Urinary bladder (tissue), 4 donors: ENCODE measurements at places on chromosomes 7 and 10. TPM values are rescaled to one million over a fixed set of nuclear protein-coding genes. Genes with fewer than 3 reads are reported as not detected.

DNA sequence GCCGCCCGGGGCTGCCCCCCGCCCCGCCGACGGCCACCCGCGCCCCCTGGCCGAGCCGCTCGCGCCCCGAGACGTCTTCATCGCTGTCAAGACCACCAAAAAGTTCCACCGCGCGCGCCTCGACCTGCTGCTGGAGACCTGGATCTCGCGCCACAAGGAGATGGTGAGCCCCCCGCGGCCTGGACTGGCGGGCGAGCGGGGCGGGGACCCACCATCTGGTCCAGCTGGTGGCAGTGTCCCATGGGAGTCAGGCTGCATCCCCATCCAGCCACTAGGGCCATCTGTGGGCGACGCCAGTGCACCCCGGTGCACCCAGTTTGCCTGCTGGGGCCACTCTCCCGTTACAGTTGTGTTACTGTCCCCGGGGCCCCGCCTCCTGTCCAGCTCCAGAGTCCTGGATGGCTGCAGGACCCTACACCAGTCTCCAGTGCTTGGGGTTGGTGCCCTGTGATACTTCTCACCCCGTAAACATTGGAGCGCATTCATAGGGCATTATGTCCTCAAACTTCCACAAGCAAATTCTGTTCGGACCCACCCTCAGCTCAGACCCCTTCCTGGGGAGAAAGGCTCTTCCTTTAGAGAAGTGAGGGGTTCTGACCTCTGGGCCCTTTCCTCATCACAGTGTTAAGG is 672 bp downstream of the LFNG start:
- no peak for DNase-seq

DNA sequence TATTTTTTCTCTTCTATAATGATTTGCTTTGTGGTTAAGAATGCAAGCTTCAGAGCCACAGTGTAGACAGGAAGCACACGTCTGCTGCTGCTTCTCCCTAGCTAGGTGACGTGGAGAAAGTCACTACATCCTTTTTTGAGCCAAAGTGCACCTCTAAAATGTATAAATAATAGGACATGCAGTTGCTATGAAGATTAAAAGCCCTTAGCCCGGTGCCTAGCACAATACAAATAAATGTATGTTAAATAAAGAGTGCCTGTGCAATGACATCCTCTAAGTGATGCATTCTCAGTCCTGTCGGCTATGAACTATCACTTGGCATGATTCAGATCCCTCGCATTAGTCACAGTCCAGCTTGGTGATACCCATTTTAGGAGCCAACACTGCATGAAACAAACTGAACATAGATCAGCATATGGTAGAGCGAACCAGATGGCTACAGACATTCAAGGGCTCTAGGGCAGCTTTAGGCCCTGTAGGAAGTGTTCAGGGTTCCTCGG is 4.8 kb upstream of the TRDMT1 start:
- no peak for DNase-seq

- no peak for DNase-seq
These were observed 130.7 kb downstream of the NRF1 start for GRCh38 chr7:129742256-129742655.

- no peak for DNase-seq
These were observed 599.6 kb upstream of the GHITM start for GRCh38 chr10:83539528-83540308.

Gene LRIT1
- polyA plus RNA-seq, result not detected

DNA sequence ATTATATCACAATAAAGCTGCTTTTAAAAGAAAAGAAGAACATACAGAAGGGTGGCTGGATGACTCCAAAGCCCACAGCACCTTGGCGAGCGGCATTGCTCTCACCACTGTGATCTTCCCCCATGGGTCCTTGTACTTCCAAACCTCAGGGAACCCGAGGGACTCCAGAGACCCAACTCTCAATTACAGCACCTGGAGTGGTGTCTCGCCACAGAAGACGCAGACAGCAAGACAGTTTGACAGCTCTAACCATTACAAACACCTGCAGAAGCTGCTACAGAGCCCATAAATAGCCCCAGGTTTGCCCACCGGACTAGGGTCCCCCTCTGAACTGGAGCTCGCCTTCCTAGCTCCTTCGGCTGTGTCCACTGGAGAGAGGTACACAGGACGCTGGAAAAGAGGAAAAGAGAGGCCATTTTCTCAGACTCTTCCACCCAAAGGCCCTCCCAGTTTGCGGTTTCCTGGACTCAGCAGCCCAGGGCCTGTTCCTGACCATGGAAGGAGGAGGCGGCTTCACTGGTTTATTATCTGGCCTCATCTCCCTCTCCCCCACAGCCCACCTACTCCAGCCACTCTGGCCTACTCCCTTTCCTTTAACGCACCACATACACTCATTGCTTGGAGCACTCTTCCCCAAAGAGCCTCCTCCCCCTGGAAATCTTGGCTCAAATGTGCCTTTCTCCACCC is 1.9 kb downstream of the PIK3AP1 start:
- DNase-seq, result no peak

GRCh38 chr7:128036226-128036940 is 5.1 kb upstream of the LRRC4 start:
- DNase-seq, result no peak

- no peak for DNase-seq
These were observed 40.2 kb downstream of the PDSS1 start for GRCh38 chr10:26737730-26738129.

GRCh38 chr10:101704331-101704730 is 9.4 kb upstream of the FBXW4 start:
- no peak for DNase-seq

Gene SNX8
- 13.2 TPM for polyA plus RNA-seq

DNA sequence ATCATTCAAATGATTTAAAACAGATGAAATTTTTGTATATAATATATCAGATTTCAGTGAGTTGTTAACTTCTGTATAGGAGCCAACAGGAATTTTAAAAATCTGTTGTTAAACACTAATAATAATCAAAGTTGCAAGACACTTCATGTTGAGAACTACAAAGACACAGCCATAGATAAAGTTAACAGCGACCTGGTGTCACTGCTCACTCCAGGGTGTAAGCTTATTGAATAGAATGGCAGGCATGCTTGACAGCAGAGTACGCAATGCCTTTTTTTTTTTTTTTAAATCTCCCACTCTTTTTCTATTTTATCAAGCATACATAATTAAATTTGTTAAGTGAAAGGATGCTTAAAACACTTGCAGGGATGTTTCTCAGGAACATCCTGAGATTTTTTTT is 32.0 kb downstream of the PCDH15 start:
- no peak for DNase-seq

- DNase-seq, result no peak
These were observed 55.2 kb downstream of the EGFR start for GRCh38 chr7:55073976-55074528.

GRCh38 chr7:42035210-42035609 is 201.8 kb downstream of the GLI3 start:
- DNase-seq, result no peak

GRCh38 chr10:32049113-32049512 is 7.1 kb downstream of the KIF5B start:
- no peak for DNase-seq

DNA sequence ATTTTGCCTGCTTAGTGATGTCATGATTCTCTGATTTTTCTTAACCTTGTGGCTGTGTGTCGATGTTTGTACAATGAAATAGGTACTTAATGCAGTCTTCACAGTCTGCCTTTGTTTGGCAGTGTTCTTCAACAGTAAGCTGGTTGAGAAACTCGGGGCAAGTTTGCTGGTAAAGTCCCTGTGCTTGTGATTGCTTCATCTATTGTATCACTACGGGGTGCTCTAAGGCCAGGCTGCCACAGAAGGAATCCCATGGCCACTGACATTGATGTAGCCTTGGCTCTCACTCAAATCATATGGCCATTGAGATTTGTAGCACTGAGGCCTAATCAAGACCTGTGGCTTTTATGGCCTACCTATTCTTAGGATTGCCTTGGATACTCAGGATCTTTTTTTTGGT is 33.5 kb upstream of the PRSS37 start:
- DNase-seq, result no peak

- DNase-seq, result peak; percentile 72
These were observed 391.9 kb upstream of the NPVF start for GRCh38 chr7:25619963-25620799.

Gene HGF
- 12.3 TPM for polyA plus RNA-seq

Gene A1CF
- 0.08 TPM for polyA plus RNA-seq

Gene GSTO2
- 3.4 TPM for polyA plus RNA-seq

Gene LOXL4
- 6.6 TPM for polyA plus RNA-seq

DNA sequence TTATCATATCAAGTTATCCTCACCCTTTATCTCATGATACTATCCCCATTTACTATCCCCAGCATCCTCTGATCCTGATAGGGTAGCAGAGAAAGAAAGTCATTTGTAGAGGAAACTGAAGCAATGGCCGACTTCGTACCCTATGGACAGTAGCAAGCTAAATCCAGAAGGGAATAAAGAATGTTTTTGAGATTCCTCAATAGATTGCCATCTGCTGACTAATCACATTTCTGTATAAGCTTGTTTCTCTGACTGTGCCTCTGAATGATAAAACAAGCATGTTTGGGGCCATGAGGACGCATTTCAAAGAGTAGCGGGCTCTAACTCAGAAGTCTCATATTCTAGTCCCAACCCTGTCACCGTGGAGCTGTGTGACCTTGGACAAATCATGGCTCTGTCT is 13.2 kb upstream of the FAM107B start:
- DNase-seq, result no peak

GRCh38 chr10:22454634-22455033 is 109.3 kb downstream of the SPAG6 start:
- no peak for DNase-seq

- DNase-seq, result no peak
These were observed 6.0 kb upstream of the MNX1 start for GRCh38 chr7:157016352-157017041.

DNA sequence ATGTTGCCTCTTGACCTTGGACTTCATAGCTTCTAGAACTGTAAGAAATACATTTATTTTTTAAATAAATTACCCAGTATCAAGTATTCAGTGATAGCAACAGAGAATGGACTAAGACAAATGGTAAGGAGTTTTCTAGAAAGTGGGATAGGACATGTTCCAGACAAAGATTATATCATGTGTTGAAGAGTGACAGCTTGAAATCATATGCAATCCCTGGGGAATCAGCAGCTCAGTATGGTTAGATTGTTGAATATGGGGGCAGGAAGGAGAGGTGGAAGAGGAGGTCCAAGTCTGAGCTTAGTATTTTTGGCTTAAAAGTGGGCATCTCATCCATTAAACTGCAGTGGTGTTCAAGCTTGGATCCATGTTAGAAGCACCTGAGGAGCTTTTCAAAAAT is 74.1 kb downstream of the ENTPD1 start:
- no peak for DNase-seq

- DNase-seq, result no peak
These were observed 16.2 kb downstream of the CSTF2T start for GRCh38 chr10:51683031-51683691.

- no peak for DNase-seq
These were observed 22.3 kb downstream of the HYAL4 start for GRCh38 chr7:123867225-123867624.

- no peak for DNase-seq
These were observed 82.8 kb downstream of the LRRC18 start for GRCh38 chr10:48856855-48857254.

DNA sequence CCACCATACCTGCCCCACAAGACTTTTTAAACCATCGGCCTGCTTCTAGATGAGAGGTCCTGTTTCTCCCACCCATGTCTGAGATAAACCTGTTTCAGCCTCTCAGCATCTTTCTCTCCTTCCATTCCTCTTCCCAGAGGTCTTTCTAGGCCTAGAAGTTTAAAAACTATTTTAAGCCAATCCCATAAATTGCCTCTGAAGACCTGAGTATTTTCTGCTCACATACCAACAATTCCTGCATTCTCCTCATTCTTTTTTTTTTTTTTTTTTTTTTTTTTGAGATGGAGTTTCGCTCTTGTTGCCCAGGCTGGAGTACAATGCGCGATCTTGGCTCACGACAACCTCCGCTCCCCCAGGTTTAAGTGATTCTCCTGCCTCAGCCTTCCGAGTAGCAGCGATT is 262.9 kb upstream of the AUTS2 start:
- DNase-seq, result no peak

Gene COL1A2
- polyA plus RNA-seq, result 1,063 TPM
